Effector memory CD4-positive, alpha-beta T cell (primary cell): ENCODE measurements at places on chromosomes 16 and 17.

- no peak for DNase-seq
These were observed 23.2 kb downstream of the MAP3K14 start for GRCh38 chr17:45293413-45294211.

- no peak for DNase-seq
These were observed 458 bp downstream of the GFOD2 start for GRCh38 chr16:67718668-67719047.

GRCh38 chr17:83098241-83099085 is 19.1 kb downstream of the METRNL start:
- no peak for DNase-seq

GRCh38 chr17:17443173-17443572 is 33.6 kb upstream of the MED9 start:
- no peak for DNase-seq

GRCh38 chr16:87960296-87960695 is 9.1 kb downstream of the BANP start:
- DNase-seq = no peak

- no peak for DNase-seq
These were observed 5.9 kb downstream of the SCARF1 start for GRCh38 chr17:1639549-1640180.

DNA sequence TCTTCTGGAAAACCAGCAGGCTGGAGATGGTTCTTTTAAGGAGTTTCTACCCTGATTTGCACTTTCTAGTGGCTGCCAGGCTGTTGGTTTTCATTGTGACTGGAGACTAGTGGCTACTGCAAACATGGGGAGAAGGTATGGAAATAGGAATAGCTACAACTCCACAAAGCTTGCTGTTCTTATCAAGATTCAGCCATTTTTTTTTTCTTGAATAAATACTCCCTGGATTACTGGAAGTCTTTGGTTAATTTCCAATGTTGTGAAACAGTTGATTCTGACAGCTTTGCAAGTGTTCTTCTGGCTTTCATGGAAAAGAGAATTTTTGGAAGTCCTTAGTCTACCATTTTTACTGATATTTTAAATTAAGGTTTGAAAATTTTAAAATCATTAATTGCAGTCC is 277.7 kb downstream of the HS3ST3A1 start:
- no peak for DNase-seq

DNA sequence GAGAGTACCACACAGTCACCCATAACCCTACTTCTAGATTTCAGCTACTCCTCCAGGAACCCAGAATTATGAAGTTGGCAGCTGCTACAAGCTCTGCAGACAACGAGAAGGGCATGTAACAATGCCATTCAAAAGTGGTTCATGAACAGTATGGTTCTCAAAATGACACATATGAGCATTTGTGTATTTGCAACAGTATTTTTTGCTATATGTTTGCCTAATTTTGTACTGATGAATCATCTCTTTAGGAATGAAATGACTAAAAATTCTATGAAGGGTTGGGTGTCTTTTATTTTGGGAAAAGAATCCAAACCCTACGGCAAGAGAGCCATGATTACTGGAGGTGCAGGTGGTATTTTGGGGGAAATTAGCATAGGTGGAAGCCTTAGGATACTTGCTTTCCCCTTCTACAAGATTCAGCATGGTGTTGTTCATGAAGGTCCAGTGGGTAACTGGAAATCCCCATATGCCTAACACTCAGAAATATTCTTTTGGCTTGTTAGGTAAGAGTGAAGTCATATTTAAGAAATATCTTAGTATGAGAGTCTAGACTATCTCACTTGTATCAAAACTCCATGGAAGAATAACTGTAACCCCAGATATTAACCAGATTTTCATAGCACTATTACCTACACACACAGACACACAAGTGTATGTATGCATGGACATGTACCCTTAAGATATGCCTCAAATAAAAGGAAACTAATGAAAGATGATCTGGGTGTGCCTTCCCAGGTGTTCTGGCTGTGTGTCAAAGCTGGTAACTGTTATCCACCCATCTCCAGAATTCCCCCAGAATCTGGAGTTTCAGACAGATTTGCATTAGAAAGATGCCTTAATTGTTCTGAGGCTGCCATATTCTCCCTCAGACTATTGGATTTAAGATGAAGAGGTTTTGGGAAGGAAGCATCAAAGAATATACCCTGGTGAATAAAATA is 688.2 kb upstream of the SOX9 start:
- no peak for DNase-seq

GRCh38 chr17:30939051-30939689 is 17.4 kb downstream of the ADAP2 start:
- DNase-seq = no peak

GRCh38 chr16:12340151-12340733 is 363.7 kb downstream of the SNX29 start:
- DNase-seq = no peak

DNA sequence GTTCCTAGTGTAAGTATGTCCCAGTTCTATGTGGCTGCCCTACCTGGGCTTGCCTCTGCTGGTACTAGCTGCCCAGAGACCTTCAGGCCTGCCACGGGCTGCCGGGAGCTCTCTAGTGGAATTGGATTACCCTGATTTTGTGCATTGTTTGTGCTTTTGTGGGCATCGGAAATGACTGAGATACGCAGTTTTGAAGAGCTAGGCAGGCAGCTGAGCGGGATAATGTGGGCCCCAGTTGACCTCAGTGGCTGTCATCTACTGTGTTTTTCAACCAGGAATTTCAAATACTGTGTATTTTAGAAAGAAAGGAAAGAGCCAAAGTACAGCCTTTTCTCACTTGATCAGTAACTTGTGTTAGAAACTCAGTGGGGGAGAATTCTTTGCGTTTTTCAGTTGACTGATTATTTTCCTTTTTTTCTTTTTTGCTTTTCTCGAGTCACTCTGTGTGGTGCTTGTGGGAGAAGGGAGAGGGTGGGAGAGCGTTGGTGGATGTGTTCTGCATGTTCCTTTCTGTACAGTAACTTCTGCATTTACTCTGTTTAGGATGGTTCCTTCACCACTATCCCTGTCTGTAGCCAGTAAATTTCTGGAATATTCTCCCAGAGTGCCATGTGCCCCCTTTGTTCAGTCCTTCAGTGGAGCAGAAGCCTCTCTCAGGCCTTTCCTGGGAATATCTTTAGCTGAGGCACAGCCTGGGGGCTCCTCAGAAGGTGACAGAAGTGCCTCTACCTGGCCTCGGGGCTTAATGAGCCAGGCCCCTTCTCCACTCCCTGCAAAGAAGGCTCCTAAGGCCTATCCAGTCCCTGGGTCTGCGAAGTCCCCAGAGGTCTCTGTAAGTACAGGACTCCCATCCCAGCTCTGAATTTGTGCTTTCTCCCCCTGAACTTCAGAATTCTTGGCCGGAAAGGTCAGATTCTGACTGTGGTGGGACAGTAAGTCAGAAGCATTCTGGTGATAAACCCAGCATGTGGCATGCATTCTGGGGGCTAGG is 15.0 kb upstream of the SLC12A3 start:
- DNase-seq = no peak

- DNase-seq = no peak
These were observed 2.5 kb downstream of the TLCD3B start for GRCh38 chr16:30028438-30029076.

DNA sequence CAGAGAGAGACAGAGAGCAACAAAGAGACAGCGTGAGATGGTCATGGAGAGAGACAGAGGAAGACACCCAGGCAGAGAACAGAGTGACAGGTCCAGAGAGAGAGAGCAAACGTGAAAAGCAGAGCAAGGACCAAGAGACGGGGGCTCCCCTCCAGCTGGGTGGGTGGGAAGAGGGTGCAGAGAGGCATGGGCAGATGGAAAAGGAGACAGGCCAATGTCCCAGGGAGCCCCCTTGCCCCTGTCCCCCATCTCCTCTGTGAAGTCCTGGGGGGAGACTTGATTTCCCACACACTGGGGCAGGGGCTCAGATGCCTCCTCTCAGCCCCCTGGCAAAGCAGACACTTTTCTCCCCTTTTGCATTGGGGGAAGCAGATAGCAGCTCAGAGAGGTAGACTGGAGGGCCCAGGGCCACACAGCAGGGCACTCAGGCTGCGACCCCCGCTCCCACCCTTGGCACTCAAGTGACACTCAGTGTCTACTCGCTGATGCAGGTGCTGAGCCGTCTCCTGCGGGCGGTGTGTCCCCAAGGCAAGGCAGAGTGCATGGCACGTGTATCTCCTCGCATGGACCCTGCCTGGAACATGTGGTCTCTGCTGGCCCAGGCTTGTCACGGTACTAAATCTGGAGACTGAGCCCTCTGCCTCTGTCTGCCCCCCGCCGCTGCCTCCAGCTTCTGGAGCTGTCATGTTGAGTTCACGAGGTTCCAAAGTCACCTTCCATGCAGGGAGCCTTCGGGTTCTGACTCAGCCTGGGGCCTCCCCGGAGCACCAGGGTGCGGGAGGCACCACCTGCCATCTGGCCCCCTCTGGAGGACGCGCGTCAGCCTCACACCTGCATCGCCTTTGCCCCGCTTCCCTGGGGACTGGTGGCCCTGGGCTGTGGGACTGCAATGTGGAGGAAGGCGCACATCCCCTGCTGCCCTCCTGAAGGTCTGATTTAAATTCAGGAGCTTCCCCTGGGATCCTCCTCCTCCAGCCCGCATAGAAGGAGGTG is 215.9 kb upstream of the GSE1 start:
- no peak for DNase-seq

- DNase-seq = no peak
These were observed 1.2 kb upstream of the MT2A start for GRCh38 chr16:56607109-56607618.

GRCh38 chr16:52554334-52554733 is 7.4 kb upstream of the TOX3 start:
- no peak for DNase-seq

DNA sequence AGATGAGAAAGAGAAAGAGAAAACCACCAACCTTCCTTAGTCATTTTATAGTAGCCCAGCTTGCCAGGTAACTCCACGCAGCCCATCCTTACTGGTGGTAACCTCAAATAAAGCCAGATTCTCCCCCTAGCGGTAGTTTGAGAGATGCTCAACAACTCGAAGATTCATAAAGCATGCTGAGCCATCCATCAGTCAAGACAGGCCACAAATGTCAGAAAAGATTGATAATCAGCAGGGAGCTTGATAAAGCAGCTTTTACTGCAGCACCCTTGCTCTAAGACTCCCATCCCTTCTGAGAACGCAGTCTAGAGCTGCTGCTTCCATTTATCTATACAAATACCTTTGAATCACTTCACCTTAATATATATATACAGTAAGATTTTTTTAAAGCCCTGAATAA is 451.5 kb upstream of the HSBP1 start:
- DNase-seq = no peak

DNA sequence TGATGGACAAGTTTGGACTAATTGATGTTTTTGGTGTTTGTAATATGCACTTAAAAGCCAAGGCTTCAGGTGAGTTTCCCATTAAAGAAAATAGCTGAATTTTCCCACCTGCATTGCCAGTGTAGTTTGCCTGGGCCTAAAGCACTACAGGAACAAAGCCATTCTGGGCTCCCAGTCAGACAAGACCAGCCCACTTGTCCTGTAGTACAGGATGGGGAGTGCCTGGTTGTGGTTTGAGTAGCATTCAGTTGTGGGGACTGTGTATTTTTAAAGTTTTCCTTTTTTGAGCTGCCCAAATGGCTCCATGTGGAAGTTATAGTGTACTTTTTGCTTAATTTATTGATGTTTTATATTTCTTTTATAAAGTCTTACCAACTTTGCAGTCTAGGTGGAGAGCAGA is 91.7 kb downstream of the TANGO6 start:
- no peak for DNase-seq

DNA sequence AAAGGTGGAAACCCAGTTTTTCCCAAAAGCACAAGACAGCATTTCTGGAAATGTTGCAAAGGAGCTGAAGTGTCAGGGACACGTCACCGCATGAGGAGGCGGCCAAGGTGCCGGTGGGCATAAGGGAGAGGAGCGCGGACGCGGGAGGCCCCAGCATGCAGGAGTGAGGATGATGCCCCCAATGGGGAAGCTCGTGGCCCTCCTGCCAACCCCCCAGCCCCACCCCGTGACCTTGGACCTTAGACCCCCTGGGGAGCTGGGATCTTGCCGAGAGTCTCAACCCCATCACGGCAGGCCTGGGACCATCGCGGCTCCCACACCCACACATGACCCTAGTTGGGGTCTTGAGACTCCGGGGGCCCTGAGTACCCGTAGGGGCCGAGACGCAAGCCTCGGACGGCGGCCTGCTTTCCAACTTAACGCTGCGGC is 119.4 kb upstream of the METRNL start:
- no peak for DNase-seq

- no peak for DNase-seq
These were observed 30.4 kb downstream of the CFDP1 start for GRCh38 chr16:75402821-75403475.
